ENCODE measurements at places on chromosomes 16 and 17. TPM values are rescaled to one million over a fixed set of nuclear protein-coding genes. Genes with fewer than 3 reads are reported as not detected.

Gene ABCA6
- 15.5 TPM for polyA plus RNA-seq

Gene TPSG1
- 1.4 TPM for polyA plus RNA-seq

Gene FSCN2
- polyA plus RNA-seq: 3.7 TPM

Gene TAT
- polyA plus RNA-seq: not detected

Gene CACNG1
- 267 TPM for polyA plus RNA-seq

Gene UBALD1
- 23.4 TPM for polyA plus RNA-seq

All from forelimb muscle (tissue), 1 donor.